ENCODE measurements at places on chromosomes 3 and 15.
A peak's percentile ranks its signal among the peaks of the same experiment; 100 is the strongest.

GRCh38 chr3:68274286-68274685 is 619.9 kb upstream of the SUCLG2 start:
- DNase-seq, result no peak

GRCh38 chr3:194572944-194573491 is 60.2 kb downstream of the TMEM44 start:
- DNase-seq, result no peak

GRCh38 chr3:158718490-158719170 is 13.6 kb downstream of the RARRES1 start:
- DNase-seq, result no peak

GRCh38 chr15:74795966-74796625 is 14.2 kb downstream of the CSK start:
- DNase-seq, result no peak

DNA sequence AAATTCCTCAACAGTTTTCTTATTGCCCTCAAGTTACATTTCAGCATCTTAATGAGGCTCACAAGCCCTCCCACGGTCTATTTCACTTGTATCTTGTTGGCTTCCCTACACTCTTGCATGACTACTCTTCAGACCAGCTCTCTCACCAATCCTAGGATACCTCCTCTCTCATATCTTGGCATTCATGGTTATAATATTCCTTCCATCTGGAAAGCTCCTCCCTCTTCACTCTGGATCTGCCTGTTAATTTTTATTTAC is 8.5 kb upstream of the CCDC80 start:
- DNase-seq, result no peak

DNA sequence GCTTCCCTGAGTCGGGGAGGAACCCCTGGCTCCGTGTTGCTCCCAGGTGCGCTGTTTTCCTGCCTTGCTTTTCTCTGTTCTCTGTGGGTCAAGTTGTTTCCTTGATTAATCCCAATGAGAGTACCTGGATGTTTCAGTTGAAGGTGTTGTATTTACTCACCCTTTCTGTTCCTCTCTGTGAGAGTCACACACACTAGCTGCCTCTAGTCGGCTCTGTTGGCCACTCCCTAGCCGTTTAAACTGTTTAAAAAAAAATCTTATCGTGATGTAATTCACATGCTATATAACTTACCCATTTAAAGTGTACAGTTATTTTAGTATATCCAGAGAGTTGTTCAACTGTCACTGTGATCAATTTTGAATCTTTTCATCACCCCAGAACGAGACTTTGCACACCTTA is 74.0 kb downstream of the AKAP13 start:
- no peak for DNase-seq

DNA sequence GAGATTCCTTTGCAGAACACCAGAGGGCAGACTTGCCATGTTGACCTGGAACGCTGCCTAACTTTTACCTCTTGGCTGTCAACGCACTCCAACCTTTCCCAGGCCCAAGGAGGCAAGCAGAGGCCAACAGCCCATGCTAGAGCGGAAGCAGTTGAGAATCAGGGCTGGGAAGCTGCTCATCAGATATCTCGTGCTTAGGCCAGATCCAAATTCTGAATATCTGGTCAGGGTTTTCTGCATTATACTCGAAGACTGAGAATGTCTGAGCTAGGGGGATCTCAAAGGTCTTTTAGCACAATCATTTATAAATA is 2.5 kb downstream of the XIRP1 start:
- peak; percentile 85 for DNase-seq

DNA sequence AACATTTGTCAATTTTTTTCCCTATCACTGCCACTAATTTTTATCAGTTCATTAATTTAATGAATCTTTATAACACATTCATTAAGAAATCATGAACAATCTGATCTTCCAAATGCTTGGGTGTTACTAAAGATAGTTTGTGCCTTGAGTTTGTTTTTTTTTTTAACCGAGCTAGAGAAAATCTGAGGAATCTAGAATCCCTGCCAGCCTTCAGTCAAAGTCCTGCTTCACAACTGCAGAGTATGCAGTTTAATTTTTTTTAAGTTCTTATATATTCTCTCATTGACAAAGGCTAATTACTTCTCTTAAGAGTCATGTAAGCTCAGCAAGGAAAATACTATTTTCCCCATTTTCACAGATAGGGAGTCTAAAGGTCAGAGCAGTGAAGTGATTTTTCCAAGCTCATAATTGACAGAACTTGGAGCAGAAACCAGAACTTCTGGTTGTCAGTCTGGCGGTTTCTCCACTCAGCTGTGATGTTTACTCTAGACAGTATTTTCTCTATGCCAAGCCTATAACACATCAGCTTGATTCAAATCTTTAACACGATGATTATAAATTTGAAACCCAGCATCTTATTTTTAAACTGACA is 55.7 kb downstream of the TNIK start:
- no peak for DNase-seq

- no peak for DNase-seq
These were observed 10.1 kb downstream of the CYP1A2 start for GRCh38 chr15:74758736-74759135.

GRCh38 chr15:28456476-28457395 is 76.0 kb downstream of the GOLGA8G start:
- DNase-seq, result no peak

- peak; percentile 1 for DNase-seq
These were observed 80.9 kb downstream of the PEX5L start for GRCh38 chr3:179955809-179956208.

GRCh38 chr15:26807517-26808427 is 34.9 kb upstream of the GABRB3 start:
- DNase-seq, result no peak

- DNase-seq, result no peak
These were observed 527.9 kb upstream of the MDFIC2 start for GRCh38 chr3:70840106-70840870.

DNA sequence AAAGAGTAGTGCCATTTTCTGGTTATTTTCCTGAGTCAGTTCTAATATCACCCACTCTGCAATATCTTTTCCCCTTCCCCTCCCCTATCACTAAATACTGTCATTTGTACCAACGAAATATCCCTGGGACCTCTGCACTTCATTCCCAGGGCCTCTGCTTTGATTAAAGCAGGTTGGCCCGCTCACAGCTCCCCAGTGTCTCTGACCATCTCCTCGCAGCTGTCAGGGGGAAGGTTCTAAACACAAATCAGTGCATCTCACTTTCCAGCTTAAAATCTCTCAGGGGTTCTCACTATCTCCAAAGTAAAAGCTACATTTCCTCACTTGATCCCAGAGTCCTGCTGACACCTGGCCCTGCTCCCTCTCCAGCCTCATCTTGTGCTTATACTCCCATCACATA is 28.1 kb upstream of the SLC35G2 start:
- no peak for DNase-seq

- DNase-seq, result peak; percentile 91
These were observed at the start of gene ZNF35 for GRCh38 chr3:44648564-44649229. TSS of gene ZNF35 (plus strand) at chr3:44648732. CDS start at chr3:44651068, 2,336 bp downstream.

- no peak for DNase-seq
These were observed 23.1 kb downstream of the PHLDB2 start for GRCh38 chr3:111882194-111882593.

DNA sequence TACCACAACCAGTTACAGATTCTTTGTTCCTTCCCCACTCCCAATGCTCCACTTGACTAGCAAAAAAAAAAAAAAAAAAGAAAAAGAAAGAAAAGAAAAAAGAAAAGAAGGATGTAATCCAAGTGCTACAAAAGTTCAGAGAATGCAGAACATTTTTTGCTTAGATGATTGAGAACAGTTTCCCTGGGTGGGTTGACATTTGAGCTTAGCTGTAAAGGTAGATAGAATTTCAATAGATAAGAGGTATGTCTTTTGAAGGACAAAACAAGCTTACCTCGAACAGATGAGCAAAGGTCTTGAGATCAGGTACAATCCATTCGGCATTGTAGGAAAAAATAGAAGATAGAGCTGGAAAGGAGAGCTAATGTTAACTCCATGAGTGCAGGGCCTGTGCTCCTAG is 344.6 kb upstream of the NECTIN3 start:
- no peak for DNase-seq

DNA sequence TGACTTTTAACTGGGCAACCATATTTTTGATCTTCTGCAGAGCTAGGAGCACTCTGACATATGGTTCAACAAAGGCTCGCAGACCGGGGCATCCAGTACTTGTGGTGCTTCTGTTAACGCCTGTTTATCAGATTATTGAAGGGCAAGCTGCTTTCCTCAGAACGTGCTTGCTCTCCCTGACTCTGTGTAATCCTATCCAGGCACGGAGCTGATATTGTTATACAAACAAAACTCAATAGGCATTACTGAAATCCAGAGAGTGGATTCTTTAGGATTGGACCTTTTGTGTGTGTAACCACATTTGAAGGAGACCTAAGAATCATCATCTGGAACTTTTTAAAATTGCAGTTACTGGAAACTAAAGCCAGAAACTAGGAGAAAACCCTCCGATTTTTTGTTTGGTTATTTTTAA is 246.5 kb downstream of the PTPRG start:
- no peak for DNase-seq

DNA sequence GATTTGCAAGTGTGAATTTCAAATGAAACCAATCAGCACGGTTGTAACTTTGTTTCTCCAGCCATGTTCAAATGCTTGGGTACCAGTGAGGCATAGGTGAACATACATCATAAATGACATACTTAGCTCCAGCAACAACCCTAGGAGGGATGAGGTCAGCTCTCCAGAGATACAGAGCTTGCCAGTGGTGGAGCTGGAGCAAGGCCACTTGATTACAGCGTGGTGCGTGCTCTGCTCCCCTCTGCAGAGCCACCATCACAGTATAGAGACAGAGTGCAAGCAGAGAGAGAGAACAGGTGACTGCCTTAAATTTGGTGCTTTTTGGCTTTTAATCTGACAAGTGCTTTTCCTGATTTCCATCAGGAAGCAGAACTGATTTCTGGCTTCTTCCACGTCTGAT is 275.1 kb downstream of the PDZRN3 start:
- DNase-seq, result no peak

DNA sequence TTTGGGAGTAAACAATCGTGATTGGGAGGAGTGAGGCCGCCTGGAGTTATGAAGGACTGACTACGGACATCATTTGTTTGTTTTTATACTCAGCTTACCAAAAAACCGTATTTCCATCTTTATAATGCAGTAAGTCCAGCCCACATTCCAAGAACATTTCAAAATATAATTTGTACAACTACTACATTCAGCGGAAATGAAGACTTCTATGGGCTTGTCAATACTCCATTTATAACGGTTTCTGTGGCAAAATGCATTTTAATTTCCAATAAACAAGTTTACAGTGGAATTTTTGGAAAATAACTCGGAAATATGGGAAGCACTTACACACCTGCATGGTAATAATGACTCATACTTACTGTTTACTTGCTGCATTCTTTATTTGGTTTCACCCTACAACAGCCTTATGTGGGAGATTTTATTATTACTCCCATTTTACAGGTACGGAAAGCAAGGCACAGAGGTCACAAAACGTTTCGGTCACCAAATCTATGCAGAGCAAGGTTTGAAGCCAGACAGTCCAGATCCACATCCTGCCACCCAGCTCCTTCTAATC is 62.3 kb downstream of the LDHAL6B start:
- DNase-seq, result no peak

GRCh38 chr15:44738340-44738984 is 2.1 kb downstream of the TRIM69 start:
- peak; percentile 85 for DNase-seq

GRCh38 chr3:152713989-152714388 is 120.9 kb upstream of the P2RY1 start:
- DNase-seq, result peak; percentile 18

GRCh38 chr15:79290642-79291275 is 8.2 kb downstream of the ANKRD34C start:
- no peak for DNase-seq

- DNase-seq, result no peak
These were observed 125.9 kb downstream of the SEMA6D start for GRCh38 chr15:47843124-47843663.

DNA sequence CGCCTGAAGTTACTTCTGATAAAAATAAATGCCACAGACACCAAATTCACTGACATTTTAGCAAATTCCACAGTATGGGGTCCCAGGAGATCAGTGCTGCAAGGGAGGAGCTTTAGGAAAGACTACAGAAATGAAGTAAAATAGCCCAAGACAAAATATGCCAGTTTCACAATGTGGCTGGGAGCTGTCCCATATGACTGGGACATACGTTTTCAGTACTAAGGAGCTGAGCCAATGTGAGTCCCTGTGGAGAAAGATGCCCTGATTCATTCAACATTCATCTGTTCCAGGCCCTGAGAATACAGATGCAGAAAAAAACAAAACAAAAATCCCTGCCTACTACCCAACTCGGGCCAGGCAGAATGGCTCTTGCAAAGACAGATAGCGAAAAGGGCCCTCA is 63.4 kb upstream of the FAM174B start:
- no peak for DNase-seq
